NCI-H2029 treated with DMSO at 0.1 percent for 48 hours (cell line): ENCODE measurements at places on chromosomes 3 and 15.

DNA sequence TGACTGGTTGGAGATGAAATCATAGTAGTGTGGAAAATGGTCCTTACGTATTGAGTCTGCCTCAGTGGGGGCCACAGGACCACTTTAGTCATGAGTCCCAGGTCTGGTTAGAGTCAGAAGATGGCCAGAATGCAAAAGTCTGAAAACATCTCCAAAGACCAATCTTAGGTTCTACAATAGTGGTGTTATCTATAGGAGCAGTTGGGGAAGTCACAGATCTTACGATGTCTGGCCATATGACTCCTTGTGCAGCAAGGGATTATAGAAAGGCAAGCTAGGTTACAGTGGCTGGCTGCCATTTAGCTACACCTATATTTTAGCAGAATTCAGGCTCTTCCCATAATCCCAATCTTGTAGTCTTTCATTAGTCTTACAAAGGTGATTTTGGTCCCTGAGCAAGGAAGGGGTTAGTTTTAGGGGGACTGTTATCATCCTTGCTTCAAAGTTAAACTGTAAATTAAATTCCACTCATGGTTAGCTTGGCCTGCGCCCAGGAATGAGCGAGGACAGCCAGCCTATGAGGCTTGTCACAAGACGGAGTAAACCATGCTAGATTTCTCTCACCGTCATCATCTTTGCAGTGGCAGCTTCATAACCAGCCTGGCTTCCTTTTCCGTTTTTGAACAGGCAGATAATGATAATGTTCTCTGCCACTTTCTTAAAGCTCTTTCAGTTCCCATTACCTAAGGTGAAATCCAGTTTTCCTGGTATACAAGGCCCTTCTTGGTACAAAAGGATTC, 134.1 kb downstream of the VPS8 start:
- DNase-seq = no peak

GRCh38 chr3:10215578-10216368, 32.5 kb upstream of the TATDN2 start:
- no peak for DNase-seq

GRCh38 chr3:14204515-14205284, 26.1 kb downstream of the LSM3 start:
- DNase-seq = no peak

DNA sequence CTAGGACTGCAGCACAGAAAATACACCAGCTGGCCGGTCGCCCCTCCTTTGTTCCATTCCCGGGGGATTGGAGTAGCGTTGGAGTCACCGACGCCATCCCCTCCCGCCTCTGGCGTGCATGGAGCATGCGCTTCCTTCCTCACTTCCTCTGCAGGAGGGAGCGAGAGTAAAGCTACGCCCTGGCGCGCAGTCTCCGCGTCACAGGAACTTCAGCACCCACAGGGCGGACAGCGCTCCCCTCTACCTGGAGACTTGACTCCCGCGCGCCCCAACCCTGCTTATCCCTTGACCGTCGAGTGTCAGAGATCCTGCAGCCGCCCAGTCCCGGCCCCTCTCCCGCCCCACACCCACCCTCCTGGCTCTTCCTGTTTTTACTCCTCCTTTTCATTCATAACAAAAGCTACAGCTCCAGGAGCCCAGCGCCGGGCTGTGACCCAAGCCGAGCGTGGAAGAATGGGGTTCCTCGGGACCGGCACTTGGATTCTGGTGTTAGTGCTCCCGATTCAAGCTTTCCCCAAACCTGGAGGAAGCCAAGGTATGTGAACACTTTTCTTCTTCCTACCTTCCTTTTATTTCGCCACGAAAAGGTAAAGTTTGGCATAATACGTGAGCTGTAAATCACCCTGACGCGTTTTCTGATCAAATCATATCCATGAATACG, at the start of gene SCG3:
Gene SCG3 (plus strand): TSS at position 201 of the 661 bp plus-strand sequence. CDS start 253 bp downstream, at position 454.
- DNase-seq = peak; percentile 28

DNA sequence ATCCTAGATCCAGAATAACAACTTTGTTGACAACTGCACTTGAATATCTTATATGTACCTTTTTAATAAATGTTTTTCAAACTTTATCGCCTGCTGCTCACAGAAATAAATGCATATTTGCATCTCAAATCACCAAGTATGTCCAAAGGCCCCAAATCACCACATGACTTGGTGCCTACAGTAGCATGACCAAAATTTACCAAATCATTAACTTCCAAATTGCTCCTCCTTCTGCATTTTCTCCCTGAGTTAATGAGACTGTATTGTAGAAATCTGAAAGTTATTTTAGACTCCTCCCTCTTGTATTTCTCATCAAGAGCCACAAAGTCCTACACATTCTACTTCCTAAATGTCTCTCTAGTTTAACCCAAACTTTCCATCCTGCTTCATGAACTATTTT, 635.5 kb upstream of the NAALADL2 start:
- DNase-seq = no peak

GRCh38 chr15:57849317-57849716, 142.8 kb downstream of the POLR2M start:
- no peak for DNase-seq

DNA sequence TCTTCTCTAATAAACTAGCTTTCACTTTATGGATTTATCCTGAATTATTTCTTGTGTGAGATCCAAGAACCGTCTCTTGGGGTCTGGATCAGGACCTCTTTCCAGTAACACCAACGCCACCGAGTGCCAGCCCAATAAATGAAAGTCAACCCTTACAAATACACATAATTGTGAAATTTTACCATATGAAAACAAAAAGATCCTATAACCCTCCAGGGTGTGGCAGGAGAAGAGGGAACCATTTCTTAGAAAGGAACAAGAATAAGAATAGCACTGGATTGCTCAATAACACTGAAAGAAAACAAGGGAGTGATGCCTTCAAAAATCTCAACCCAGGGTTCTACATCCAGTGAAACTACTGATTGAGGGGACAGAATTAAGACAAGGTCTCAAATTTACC, 51.6 kb upstream of the ACKR4 start:
- no peak for DNase-seq

DNA sequence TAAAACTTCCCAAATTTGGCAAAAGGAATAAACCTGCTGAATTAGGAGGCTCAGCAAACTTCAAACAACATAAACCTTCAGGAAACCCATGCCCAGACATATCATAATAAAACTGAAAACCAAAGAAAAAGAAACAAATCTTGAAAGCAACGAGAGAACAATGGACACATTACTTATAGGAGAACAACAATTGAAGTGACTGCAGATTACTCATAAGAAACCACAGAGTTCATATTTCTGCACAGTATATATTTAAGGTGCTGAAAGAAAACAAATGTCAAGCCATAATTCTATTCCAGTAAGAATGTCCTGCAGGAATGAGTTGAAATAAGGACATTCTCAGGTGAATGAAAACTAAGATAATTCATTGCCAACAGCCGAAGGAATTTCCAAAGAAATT, 80.8 kb upstream of the PROK2 start:
- no peak for DNase-seq

GRCh38 chr3:42025370-42026138, 63.7 kb upstream of the ULK4 start:
- DNase-seq = peak; percentile 95

DNA sequence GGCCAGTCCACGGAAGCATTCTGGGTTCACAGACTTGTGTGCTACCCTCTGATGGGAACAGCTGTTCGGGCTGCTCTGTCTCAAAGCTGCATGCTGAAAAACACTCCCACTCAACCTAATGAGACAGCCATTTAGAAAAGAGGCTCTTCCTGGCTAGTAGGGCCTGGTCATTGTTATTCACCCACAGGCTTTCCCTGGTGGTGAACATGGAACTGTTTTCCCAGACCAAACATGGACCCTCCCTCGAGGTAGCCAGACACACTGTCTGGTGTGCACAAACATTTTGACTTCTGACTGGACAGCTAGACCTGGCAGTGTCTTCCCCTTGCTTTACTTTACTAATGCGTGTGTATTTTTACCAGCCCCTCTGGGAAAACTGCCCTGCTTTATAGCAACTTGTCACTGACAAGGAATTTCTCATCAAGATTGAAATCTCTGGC, 39.0 kb downstream of the MECOM start:
- DNase-seq = peak; percentile 28

DNA sequence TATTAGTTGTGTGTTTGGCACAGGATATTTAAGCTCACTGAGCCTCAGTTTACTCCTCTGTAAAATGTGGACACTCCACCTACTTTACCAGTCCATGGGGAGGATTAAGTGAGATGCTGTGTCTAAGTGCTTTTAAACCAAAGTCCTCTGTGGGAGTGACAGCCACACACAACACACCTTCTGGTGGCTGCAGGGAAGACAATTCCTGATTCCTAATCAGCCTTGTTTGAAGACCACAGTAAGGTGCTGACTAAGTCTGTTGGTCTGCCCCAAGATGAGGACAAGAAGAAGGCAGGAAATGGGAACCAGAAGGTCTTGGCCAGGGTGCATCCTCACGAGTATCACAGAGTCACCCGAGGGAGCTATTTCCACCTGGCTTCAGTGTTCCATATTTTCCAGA, 52.3 kb downstream of the EPHB1 start:
- no peak for DNase-seq

DNA sequence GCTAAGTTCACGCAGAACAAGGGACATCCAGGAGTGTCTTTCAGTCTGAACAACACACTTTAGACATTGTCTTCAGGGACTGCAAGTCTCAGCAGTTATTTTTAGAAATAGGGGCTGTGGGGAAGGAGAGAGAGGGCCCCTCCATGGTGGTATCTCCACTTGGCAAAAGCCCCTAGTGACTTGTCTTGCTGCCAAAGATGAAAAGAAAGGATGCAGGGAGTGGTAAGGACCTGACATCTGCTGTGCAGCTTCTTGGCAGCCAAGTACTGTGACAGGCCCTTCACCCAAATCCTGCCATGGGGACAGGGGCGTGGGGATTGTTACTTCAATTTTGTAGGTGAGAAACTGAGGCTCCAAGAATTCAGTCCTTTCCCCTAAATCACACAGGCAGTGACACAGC, 21.0 kb upstream of the SEMA6D start:
- DNase-seq = no peak

- no peak for DNase-seq
Observed at GRCh38 chr3:39250116-39250747, 29.6 kb downstream of the CX3CR1 start.
